ENCODE measurements at places on chromosomes 6 and 20. TPM values are rescaled to one million over a fixed set of nuclear protein-coding genes. Genes with fewer than 3 reads are reported as not detected.

- H3K27me3 ChIP-seq = no peaks in the 10 kb centered on the region
- H3K27ac ChIP-seq = no peak overlapping the region
- DNase-seq = no peak
- no peaks in the 10 kb centered on the region for H3K36me3 ChIP-seq
- no peaks in the 10 kb centered on the region for H3K4me1 ChIP-seq
Observed at GRCh38 chr6:109360791-109361190, 21.5 kb downstream of the CD164 start.

DNA sequence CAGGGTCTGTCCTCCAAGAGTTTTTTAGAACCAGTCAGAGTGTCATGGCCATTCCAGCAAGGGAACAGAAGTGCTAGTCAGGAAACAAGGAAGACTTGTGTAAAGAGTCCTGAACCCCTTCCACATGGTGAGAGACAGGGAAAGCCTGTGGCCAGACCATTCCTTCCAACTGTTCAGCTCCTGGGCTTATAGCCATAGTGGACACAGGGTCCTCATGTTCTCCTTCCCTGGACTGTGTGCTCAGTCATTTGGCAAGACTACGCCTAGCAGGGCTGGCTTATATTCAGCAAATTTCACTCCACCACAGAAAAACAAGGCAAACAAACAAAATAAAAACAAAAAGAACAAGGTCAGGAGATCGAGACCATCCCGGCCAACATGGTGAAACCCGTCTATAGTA, 60.5 kb downstream of the NRN1 start:
- H3K36me3 ChIP-seq = no peaks in the 10 kb centered on the region
- H3K4me3 ChIP-seq = no peak overlapping the region
- H3K27ac ChIP-seq = no peak overlapping the region
- no peaks in the 10 kb centered on the region for H3K4me1 ChIP-seq

DNA sequence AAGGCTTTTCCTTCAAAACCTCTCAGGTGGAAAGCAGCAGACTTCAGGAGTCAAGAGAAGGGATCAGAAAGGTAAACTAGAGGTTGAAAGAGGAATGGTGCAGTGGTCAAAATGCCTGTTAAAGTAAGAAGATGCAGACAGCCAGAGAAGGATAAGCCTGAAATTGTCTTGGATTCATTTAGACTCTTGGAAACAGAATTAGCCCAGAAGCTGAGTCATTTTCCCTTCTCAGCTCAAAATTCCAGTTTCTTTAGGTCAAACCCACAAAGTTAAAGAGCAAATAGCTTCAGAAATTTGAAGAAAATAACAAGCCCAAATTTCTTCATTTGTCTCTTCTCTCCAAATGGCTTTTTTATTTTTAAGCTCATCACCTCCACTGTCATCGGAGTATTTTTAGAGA, 73.9 kb downstream of the DHX35 start:
- no peak for DNase-seq
- H3K27ac ChIP-seq = no peak overlapping the region
- H3K27me3 ChIP-seq = no peaks in the 10 kb centered on the region
- H3K4me1 ChIP-seq = no peaks in the 10 kb centered on the region
- no peaks in the 10 kb centered on the region for H3K36me3 ChIP-seq

The C6orf132 gene
- 10.2 TPM for total RNA-seq

The LPA gene
- not detected for total RNA-seq

GRCh38 chr6:44046516-44047178, 80.6 kb downstream of the MRPL14 start:
- H3K4me3 ChIP-seq = no peak overlapping the region
- H3K4me1 ChIP-seq = peaks cover 25% of the 10 kb centered on the region
- peak; percentile 86 for DNase-seq
- no peaks in the 10 kb centered on the region for H3K27me3 ChIP-seq

DNA sequence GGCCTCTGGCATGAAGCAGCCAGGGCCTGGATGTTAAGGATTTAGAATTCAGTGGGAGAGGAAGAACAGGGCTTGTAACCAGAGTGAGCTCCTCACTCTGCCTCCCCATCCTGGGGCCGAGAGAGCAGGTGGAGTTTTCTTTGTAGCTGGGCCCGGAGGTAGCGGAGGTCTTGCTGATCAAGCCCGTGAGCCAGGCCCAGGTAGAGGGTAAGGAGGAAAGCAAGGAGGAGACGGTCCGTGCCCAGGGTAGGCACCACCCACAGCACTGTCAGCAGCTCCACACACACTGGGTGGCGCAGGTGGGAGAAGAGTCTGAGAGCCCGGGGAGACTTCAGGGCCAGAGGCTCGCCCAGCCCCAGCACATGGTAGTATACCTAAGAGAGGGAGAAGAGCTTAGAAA, 2.1 kb upstream of the PPP1R18 start:
- no peaks in the 10 kb centered on the region for H3K27me3 ChIP-seq
- peaks cover 6% of the 10 kb centered on the region for H3K4me1 ChIP-seq
- DNase-seq = no peak
- H3K27ac ChIP-seq = peak overlapping the region; percentile 97

- H3K4me3 ChIP-seq = no peak overlapping the region
- no peaks in the 10 kb centered on the region for H3K4me1 ChIP-seq
- H3K27me3 ChIP-seq = no peaks in the 10 kb centered on the region
- no peak for DNase-seq
- H3K36me3 ChIP-seq = no peaks in the 10 kb centered on the region
Observed at GRCh38 chr6:35558571-35558970, 45.9 kb upstream of the TULP1 start.

GRCh38 chr20:25054995-25055629, 2.8 kb downstream of the ACSS1 start:
- H3K4me1 ChIP-seq = peaks cover 24% of the 10 kb centered on the region
- no peaks in the 10 kb centered on the region for H3K27me3 ChIP-seq
- H3K36me3 ChIP-seq = no peaks in the 10 kb centered on the region
- peak overlapping the region; percentile 96 for H3K27ac ChIP-seq

The SLC29A1 gene
- 106 TPM for total RNA-seq

DNA sequence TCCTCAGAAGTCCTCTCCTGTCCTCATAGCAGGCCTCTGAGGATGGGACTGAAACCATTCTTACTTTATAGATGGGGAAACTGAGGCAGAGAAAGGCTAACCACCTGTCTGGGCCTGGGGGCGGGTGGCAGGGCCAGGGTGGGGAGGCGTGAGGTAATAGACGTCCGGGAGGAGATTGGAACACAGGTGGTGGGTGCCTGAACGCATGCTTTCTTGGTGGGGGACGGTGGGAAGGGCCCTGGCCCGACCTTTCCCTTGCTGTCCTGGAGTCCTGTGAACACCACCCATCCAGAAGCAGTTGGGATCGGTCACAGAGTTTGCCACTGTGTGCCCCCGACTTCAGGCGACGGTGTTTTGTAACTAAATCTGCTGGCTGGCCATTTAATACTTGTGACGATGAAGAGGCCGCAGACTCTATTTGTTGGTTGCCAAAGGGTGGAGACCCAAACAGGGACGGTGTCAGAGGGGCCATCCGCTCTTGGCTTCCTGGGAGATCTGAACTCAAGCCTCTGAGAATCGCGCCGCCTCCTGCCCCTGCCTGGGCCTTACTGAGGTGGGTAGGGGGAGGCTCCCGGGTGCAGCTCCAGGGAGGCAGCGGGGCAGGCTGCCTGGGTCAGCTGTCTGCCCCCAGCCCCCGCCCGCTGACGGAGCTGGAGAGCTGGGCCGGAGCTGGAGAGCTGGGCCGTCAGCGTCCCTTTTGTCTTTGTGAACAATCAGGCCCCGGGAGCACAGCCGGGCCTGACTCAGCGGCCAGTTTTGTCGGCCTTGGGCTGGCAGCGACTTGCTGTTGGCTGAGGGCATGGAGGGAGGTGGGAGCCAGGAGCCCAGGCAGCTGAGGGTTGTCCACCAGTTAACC, 4.1 kb downstream of the RBM38 start:
- H3K4me3 ChIP-seq = no peak overlapping the region
- H3K27ac ChIP-seq = peak overlapping the region; percentile 74
- peaks cover 5% of the 10 kb centered on the region for H3K4me1 ChIP-seq
- H3K27me3 ChIP-seq = no peaks in the 10 kb centered on the region
- H3K36me3 ChIP-seq = no peaks in the 10 kb centered on the region

The C20orf144 gene
- 0.16 TPM for total RNA-seq

The MCCD1 gene
- total RNA-seq = not detected

DNA sequence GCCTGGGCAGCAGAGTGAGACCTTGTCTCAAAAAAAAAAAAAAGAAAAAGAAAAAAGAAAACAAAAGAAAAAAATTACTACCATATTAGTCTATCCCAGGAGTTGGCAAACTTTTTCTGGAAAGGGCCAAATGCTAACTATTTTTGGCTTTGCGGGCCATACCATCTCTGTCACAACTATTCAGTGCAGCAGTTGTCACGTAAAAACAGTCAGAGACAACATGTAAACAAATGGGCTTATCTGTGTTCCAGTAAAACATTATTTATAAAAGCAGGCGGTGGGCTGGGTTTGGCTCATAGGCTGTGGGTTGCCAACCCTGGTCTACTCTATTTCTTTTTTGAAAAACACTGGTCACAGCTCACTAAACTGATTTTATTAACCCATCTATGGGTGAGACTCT, 53.4 kb downstream of the EYA2 start:
- H3K27ac ChIP-seq = no peak overlapping the region
- no peaks in the 10 kb centered on the region for H3K36me3 ChIP-seq
- no peaks in the 10 kb centered on the region for H3K4me1 ChIP-seq
- H3K27me3 ChIP-seq = no peaks in the 10 kb centered on the region

The TUBB gene
- 212 TPM for total RNA-seq

- H3K4me1 ChIP-seq = no peaks in the 10 kb centered on the region
- H3K36me3 ChIP-seq = no peaks in the 10 kb centered on the region
- no peak overlapping the region for H3K27ac ChIP-seq
- no peak overlapping the region for H3K4me3 ChIP-seq
Observed at GRCh38 chr20:20658871-20659431, 53.5 kb downstream of the RALGAPA2 start.

The TRDN gene
- total RNA-seq = not detected

DNA sequence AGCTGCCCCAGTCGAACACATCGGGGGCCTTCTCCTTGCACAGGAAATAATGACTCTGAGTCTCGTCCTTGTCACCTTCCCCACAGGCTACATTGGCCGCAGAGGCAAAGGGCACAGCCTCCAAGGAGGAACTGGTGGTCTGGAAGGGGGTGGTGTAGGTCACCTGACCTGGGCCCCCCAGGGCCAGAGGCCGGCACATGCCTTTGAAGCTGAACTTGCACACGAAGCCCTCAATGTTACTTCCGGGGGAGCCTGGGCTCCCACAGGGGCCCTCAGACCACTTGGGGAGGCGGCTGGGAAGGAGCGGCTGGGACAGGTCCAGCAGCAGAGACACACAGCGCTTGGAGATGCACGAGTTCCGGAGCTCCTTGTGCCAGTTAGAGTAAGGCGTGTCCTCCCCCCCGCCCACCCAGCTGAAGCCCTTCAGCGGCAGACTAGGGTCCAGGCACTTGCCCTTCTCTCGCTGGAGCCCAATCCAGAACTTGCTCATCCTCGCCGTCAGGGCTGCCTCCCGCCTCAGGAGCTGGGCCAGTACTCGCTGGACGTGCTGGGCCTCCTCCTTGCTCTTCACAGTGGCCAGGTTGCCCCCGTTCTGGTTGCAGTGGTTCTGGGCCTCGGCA, 578 bp downstream of the CD93 start:
- peak overlapping the region; percentile 33 for H3K4me3 ChIP-seq
- H3K36me3 ChIP-seq = no peaks in the 10 kb centered on the region
- no peaks in the 10 kb centered on the region for H3K27me3 ChIP-seq
- peak overlapping the region; percentile 92 for H3K27ac ChIP-seq
- DNase-seq = no peak

The PRSS35 gene
- not detected for total RNA-seq

- H3K27ac ChIP-seq = no peak overlapping the region
- no peaks in the 10 kb centered on the region for H3K36me3 ChIP-seq
- no peak for DNase-seq
- no peaks in the 10 kb centered on the region for H3K27me3 ChIP-seq
Observed at GRCh38 chr6:154430481-154430919, 73.9 kb upstream of the IPCEF1 start.

The BMP5 gene
- 0.96 TPM for total RNA-seq

DNA sequence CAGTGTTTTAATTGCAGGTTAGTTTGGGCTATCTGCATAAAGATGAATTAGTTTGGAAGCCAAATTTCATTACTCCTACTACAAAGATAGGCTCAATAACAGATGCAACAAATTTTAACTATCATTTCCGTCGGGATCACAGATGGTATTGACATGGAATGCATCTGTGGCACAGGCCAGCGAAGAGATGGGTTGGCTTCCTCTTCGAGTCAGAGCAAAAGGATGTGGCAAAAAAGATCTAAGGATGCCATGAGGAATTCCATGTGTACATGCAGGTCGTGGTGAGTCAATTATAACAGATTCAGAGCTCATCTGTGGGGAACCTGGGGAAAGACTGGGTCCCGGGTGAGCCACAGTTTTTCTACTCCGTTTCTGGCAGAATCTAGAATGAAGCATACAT, 83.0 kb upstream of the CITED2 start:
- no peaks in the 10 kb centered on the region for H3K36me3 ChIP-seq
- no peak overlapping the region for H3K27ac ChIP-seq
- no peak for DNase-seq
- H3K4me1 ChIP-seq = no peaks in the 10 kb centered on the region

The GPX5 gene
- not detected for total RNA-seq

- no peak for DNase-seq
- peaks cover 59% of the 10 kb centered on the region for H3K27me3 ChIP-seq
- H3K4me3 ChIP-seq = no peak overlapping the region
- H3K4me1 ChIP-seq = no peaks in the 10 kb centered on the region
- no peak overlapping the region for H3K27ac ChIP-seq
- no peaks in the 10 kb centered on the region for H3K36me3 ChIP-seq
Observed at GRCh38 chr20:63048516-63049190, 41.9 kb upstream of the BHLHE23 start.

The UBE2V1 gene
- total RNA-seq = 79.9 TPM

The FAM217A gene
- total RNA-seq = not detected

- H3K27me3 ChIP-seq = no peaks in the 10 kb centered on the region
- H3K4me1 ChIP-seq = no peaks in the 10 kb centered on the region
- no peak overlapping the region for H3K27ac ChIP-seq
- no peak for DNase-seq
- H3K36me3 ChIP-seq = no peaks in the 10 kb centered on the region
- H3K4me3 ChIP-seq = no peak overlapping the region
Observed at GRCh38 chr6:82006027-82006738, 241.4 kb downstream of the IBTK start.

DNA sequence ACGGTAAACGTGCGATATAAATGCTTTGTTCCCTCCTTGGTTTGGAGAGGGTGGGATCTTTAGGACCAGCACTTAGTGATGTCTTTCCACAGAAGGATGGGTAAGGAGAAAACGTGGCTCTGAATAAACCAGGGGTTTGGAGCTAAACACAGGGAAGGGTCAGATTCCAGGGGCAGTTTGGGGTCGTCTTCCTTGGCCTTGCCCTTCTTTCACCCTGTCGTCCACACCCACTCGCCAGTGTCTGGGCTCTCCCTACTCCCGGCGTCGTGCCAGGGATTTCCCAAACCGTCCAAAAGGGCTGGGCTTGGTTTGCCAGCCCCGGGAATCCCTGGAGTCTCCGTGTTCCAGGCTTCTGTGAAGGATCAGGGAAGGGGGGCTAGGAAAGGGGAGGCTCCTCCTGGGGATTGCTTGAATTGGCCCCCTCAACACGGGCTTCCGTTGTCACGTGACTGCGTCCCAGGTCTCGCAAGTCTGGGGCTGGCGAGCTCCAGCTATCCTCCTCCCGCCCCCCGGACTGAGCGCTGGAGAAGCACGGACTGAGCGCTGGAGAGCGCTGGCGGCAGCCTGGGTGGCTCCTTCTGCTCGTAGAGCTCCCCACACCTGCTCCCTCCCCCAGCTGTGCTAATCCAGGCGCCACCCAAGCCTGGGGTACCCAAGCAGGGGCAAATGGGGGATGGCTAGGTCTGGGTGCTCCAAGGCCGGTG, 9.4 kb upstream of the ARMC12 start:
- H3K4me3 ChIP-seq = peak overlapping the region; percentile 77
- DNase-seq = peak; percentile 89
